ENCODE measurements at places on chromosomes 7 and 10. TPM values are rescaled to one million over a fixed set of nuclear protein-coding genes. Genes with fewer than 3 reads are reported as not detected.

The SPAG6 gene
- total RNA-seq, result not detected

DNA sequence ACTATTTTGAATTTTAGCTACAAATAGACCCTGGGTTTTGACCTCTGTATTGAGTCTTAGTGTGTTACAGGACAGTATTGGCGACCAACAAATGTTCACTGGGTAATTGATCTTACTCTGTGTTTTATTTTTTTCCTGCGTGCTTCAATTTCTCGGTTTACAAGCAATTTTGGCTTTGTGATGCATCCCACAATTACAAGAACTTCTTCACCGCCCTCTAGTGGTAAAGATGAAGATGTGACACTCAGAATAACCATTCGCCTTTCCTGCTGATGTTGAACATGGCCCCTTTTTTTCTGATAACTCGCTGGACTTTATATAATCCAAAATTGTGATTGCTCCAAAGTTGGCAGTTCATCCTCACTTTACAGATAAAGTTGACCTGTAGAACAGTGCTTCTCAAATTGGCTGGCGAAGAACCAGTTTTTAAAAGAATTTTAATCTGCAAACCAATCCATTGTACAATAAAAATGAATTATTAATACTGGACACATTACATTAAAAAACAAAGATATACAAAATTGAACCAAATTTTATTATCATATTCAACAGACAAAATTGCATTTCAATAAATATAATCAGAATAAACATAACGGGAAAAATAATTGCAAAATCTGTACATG is 20.2 kb upstream of the SMC3 start:
- no peak for DNase-seq

DNA sequence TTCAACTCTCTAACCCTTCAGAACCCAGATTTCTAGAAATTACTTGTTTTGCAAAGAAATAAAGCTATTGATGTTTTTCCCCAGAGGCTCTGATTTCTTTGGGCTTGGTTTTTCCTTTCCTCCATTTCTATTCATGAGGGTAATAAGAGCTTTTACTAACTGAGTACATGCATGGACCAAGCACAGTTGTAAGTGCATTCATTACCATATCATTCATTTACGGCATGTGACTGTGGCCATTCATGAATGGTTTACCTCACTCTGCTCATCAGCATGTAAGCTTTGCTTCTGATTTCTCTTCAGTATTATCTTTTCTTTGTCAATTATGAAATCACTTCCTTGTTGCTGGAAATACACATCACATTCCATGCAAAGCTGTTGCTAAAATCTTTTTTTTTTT is 42.4 kb downstream of the LAMB4 start:
- no peak for DNase-seq

The ASB10 gene
- total RNA-seq, result not detected

DNA sequence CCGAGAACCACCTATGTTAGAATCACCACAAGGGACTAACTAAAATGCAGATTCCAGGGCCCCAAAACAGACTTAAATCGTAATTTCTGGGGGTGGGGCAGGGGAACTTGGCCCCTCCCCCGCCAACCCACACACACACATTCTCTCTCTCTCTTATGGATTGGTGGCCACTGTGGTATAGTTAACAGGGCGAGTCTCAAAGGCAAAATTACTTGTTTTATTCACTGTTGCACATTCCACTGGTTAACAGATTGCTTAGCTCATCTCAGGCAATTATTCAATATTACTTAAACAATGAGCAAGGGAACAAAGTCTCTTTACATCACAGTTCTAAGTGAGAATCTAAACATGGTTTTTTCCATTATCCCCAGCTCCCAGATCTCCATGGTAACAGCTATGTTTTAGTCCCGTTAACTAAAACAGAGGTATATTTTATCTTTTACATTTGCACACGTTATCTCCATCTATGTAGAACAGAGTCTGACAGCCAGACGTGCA is 38.5 kb downstream of the IGF2BP3 start:
- DNase-seq, result no peak

DNA sequence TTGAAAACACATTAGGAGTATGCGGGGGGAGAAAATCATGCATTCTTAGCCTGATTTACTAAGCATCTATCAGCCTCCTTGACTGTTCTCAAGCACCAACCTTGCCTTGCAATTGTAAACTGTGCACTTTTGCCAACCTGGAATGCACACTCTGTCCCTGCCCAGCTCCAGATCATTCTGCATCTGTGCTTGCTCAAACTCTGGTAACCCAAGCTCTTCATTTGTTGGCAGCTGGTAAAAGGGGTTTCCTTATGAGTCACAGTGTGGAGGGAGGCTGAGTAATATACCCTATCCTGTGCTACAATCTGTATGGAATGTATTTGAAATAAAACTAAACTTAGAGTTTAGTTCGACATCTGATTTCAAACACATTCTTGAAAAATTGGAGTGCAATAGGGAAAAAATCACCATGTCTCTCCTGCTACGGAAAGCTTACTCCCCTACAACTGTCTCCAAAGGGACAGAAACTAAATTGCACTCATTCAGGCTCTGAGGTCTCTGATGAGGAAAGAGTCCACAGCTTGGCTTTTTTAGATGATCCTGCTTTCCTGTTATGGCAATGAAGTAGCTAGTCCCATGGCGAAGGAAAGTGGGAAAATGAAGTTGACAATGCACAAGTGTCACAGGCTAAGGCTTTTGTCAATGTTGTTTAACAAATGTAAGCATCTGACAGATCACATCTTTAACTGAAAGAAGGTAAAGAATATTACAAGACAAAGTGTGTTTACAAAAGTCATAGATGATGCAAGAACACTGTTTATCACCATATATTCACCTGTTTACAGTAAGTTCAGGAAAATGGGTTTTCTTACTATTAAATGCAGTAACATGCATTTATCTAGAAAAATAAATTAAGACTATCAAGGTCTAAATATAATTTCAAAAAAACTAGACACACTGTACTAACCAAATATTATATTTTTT is 61.9 kb downstream of the TES start:
- DNase-seq, result no peak
